ENCODE measurements at places on chromosomes 4 and X. TPM values are rescaled to one million over a fixed set of nuclear protein-coding genes. Genes with fewer than 3 reads are reported as not detected.

SLC7A11 gene
- total RNA-seq: 18.7 TPM

TLR1 gene
- 0.22 TPM for total RNA-seq

SMARCA1 gene
- 32.3 TPM for total RNA-seq

JAKMIP1 gene
- total RNA-seq: not detected

SLC38A5 gene
- 0.16 TPM for total RNA-seq

NPY5R gene
- not detected for total RNA-seq

TMEM271 gene
- total RNA-seq: not detected

PSAPL1 gene
- 0.32 TPM for total RNA-seq

DACH2 gene
- total RNA-seq: not detected

CENPC gene
- total RNA-seq: 4.0 TPM

ZXDA gene
- 1.8 TPM for total RNA-seq

NR0B1 gene
- total RNA-seq: 22.4 TPM

GPR173 gene
- total RNA-seq: not detected

ATP2B3 gene
- 0.10 TPM for total RNA-seq

UGT2B15 gene
- 0.03 TPM for total RNA-seq

NDNF gene
- not detected for total RNA-seq

UGDH gene
- total RNA-seq: 157 TPM

KLB gene
- total RNA-seq: 0.14 TPM

CPE gene
- total RNA-seq: 2.3 TPM

PCDH7 gene
- 0.17 TPM for total RNA-seq

USP17L26 gene
- total RNA-seq: not detected

STK32B gene
- 14.7 TPM for total RNA-seq

CETN2 gene
- total RNA-seq: 71.6 TPM

VEGFD gene
- 0.17 TPM for total RNA-seq

USP17L11 gene
- not detected for total RNA-seq

All from A549 treated with AZD2906 at 1 μM for 4 hours (cell line).